ENCODE measurements at places on chromosomes 4 and X.

GRCh38 chr4:150814873-150815272 lies 200.2 kb downstream of the LRBA start:
- DNase-seq: no peak

DNA sequence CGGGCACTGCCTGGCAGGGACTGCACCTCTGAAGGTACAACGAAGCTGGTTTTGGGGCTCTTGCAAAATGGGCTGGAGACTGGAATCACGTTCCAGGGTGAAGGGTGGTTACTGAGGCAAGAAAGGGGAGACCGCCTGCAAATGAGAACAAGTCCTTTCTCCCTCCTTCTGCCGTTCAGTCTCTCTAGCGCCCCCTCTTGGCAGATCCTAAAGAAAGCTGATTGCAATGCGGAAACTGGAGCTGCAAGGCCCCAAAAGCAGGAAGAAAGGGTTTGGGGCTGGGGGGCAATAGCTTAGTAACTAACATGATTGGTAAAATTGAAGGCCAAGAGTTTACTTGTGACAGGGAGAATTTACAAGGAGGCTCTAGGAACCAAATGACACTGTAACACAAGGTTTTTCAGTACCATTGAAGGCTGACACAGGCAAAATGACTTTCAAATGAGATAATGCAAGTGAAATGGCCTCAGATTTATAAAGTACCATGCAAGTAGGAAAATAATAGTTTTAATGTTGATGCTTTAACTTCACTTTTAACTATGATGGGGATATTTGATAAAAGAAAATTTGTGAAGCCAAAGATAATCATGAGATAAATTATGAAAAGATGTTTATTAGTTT lies 222.7 kb upstream of the HAND2 start:
- peak; percentile 19 for DNase-seq

GRCh38 chr4:94486372-94486801 lies 34.6 kb downstream of the PDLIM5 start:
- no peak for DNase-seq

GRCh38 chr4:74674750-74675149 lies 119.6 kb downstream of the BTC start:
- DNase-seq: no peak

DNA sequence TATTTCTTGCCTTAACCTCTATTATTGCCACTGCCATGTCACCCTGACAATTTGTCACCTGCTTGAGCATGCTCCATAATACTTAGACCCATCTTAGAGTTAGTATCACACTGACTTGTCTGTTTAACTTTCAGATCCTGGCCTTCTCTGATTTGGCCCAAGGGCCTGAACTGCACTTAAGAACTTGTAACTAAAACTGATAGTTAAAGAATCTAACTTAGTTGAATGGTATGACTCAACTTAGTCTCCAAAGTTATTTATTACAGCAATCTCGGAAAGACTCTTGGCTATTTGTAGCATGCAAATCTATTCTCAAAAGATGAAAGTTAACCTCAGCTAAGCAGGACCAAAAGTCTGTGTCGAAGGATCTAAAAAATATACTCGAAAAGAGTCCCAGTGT lies 72.3 kb downstream of the IGSF1 start:
- DNase-seq: no peak

DNA sequence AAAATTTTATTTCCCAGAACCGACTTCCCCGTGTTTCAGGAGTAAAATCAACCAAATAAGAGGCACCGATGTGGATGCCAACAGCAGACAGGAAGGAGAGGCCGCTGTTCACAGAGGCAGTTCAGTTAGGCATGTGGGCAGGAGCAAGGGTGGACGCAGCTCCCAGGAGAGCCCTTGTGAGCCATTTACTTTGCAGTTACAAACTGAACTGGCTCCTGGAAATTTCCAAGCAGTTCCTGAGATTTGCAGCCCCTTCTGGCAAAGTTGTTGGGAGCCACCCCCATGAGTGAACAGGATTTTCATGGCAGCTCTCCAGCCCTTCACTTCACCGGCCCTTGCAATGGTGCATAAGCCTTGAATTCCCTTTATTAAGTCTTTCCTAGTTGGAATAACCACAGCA lies 189.1 kb downstream of the AFAP1 start:
- DNase-seq: no peak

DNA sequence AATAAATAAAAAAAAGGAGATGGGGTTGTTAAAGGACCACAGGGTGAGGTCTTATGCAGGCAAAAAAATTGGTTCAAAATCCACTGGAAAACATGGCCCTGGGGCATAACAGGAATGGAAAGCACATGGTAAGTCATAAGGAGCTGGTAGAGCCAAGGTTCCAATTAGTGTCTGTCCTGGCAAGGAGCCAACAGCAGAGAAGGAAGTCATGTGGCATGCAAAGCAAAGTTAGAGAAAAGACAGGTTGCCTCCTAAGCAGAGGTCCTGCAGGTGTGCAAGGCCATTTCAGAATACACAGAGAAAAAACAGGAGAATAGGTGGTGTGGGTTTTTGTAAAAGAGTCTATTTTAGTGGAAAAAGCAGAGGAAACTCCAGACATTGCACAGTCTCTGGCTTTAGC lies 1881.7 kb downstream of the ARAP2 start:
- DNase-seq: no peak

DNA sequence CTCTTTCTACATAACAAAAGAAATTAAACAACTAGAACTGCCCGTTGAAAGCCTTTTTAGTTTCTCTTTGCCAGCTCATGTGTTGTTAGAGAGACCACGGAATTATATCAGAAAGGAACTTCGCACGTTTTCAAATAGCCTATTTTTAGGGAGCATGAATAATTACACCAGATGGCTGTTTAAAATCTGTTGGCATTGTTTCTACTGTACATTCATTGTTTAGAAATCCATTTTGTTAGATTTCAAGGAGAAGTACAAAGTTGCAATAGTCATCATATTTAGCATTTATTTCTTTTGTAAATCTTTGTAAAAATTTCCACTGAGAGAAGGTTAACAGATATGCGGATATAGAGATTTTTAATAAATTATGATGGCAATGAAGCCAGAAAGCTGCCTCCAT lies 403.0 kb upstream of the HS3ST1 start:
- no peak for DNase-seq

DNA sequence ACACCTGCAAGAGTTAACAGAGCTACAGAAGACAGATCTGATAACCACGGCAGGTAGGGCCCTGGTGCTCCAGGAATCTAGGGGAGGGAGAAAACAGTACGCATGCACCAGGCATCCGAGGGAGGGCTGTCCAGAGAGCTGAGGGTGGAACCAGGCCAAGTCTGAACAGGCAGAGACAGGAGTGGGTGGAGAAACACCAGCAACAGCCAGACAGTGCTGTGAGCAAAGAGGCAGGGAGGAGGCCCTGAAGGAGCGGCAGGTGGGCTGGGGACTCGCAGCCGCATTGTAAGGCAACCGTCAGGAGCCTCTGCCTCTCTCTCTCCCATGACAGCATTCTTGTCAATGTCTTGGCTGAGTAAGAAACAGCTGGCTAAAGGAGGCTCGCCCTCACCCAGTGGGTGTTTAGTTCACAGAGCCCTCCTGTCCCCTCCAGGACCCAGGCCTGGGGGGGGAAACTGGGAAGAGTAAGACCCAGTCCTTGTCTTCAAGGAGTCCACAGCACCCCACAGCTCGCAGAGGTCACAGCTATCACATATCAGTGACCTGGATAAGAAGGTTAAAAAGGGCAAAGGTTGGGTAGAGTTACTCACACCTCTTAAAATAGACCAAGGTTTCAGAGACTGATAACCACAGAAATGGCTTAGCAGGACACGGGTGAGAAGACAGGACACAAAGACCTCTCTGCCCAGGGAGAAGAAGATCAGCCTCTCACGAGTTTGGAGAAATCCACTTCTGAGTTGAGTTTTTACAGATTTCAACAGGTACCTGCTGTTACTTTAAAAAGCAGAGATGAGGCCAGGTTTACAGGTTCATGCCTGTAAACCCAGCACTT lies 10.5 kb downstream of the ACSL1 start:
- DNase-seq: no peak

- DNase-seq: no peak
These were observed 2.0 kb upstream of the DDX3X start for GRCh38 chrX:41332005-41332404.

- no peak for DNase-seq
These were observed 243.1 kb upstream of the GPC4 start for GRCh38 chrX:133658293-133658911.

- no peak for DNase-seq
These were observed 42.2 kb upstream of the SMIM10 start for GRCh38 chrX:134948333-134949241.

DNA sequence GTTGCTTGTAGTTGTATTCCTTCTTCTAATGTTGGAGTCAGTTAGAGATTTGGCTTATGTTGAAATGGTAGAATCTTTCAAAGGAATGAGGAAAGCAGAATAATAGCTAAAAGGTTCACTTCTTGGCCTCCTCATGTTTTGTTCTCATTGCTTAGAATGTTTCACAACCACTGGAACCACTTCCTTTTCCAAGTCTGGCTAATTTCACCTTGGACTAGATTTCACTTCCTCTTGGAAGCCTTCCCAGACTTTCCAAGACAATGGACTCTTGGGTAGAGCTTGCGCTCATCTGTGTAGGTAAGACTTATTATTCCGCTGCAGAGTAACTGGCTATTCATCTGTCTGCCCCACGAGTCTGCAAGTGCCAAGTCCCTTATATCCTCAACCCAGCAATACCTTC lies 8.3 kb downstream of the SPATA18 start:
- DNase-seq: no peak

DNA sequence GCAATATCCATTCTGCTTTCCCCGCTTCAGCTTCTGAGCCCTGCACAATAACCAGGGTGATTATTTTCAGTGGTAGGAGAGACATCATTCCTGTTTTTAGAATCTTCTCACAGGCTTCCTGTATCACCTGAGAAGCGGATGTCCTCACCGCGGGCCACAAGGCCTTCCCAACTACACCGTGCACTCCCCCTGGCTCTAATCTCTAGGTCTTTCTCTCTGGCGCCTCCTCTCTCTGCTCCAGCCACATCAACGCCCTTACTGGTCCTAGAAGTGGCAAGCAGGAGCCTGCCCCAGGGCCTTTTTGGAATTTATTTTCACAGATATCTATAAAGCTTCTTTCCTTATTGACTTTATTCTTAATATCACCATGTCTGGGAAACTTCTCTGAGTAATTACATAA lies 675.2 kb upstream of the FRG1 start:
- DNase-seq: no peak

DNA sequence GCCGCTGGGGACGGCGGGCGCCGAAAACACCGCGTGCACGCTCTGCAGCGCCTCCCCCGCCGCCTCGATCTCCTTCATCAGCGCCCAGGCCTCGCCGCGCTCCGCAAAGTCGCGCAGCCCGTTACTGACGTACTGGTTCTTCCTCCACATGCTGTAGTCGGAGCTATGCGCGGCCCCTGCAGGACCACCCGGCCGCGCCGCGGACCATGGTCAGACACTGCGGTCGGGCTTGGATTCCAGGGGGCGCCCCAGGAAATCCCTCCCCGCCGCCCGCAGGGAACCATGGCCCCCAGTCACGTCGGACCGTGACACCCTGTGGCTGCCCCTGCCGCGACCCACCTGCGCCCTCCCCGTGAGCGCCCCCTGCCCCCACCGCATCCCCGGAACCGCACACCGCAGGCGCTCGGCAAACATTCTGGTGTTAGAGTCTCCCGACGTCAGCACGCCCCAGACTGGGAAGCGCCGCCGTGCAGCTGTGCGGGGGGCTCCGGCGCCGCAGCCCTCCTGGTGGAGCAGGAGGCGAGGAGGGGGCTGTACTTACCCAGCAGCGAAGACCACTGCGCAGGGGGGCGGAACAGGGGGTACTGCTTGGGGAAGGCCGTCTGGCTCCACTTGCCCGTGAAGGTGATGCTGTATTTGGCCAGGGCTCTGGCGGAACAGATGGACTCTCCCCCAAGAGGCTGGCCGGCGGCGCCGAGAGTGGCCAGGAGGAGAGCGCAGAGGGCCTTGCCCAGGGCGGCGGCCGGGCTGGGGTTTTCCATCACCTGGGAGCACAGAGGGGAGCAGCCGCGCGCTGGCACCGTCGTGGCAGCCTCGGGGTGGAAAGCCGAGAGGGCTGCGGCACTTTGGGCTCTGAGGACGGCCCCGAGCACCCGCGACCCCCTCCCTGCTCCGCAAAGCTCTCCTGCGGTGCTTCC lies 814 bp downstream of the SPON2 start:
- DNase-seq: no peak

- DNase-seq: no peak
These were observed 2.4 kb downstream of the TLL1 start for GRCh38 chr4:165875446-165875845.

GRCh38 chr4:6546681-6547447 lies 28.1 kb upstream of the MAN2B2 start:
- DNase-seq: no peak

DNA sequence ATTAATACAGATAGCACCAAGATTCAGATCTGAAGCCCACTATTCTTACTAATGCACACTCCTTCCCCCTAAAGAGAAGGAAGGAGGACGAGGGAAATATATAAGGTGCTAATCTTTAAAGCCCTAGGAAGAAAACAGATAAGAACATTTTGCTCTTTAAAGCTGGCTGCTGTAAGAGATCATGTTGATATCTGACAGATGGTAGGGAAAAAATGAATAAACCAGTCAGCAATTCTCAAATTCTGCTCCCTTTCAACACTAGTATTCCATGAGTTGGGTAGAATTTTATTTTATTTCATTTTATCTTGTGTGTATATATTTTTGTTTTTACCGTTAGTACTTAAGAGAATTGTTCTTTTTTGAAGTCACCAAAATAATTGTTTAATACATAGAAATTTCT lies 19.2 kb downstream of the OTC start:
- no peak for DNase-seq

DNA sequence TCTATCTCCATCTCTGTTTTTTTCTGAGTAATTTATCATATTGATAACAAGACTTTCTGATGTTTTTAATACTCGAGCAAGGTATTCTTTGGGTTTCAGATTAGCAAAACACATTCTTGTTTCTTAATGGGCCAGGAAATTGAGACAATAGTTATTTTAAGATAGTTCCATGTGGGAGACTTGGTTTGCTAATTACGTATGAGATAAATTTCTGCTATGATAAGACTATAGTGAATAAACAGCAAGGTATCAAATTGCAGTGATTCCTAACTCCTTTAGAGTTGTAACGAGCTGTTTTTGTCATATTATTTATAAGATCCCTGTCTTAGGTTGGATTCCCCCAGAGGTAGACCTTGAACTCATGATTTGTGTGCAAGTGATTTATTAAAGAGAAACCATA lies 38.3 kb downstream of the SYTL5 start:
- no peak for DNase-seq

GRCh38 chr4:111556141-111556781 lies 589.0 kb upstream of the FAM241A start:
- no peak for DNase-seq

GRCh38 chr4:141804836-141805235 lies 168.5 kb downstream of the IL15 start:
- no peak for DNase-seq

DNA sequence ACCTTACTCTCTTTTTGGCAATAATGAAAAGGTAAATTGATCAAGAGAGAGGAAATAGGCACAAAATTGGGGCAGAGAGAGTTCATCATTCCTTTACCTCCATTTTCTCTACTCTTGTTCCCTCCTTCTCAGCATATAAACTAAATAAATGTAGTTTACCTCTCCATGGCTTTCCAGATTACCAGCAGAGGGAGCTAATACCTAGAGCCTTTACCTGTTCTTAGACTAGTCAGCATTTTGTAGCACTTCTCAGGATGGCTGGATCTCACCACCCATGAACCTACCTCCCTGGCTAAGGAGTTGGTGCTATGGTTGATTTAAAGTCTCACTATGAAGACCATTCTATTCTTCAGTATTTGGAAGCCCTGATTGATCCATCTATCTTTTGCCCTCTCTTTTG lies 15.7 kb downstream of the OFD1 start:
- DNase-seq: no peak

- no peak for DNase-seq
These were observed 62.5 kb upstream of the HOPX start for GRCh38 chr4:56743550-56743949.

- no peak for DNase-seq
These were observed 1.1 kb downstream of the RAB39B start for GRCh38 chrX:155262970-155263754.

Data from SJSA1 (cell line).